ENCODE measurements at places on chromosomes 12 and 14.

DNA sequence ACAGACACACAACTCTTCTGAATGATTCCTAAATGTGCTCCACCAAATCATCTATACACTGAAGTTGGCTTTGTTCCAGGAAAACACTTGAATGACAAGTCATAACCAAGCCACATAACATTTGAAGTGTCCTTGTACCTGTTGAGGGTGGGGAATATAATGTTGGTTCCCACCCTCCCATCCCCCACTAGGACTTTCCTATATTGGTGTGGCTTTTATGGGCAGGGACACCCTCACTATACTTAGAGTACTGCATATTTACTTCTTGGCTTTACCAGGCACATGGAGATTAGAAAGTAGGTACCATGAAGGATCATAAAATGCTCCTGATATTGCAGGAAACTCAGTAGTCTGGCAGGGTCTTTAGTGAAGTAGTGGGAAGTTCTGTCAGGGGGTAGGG is 9.7 kb upstream of the BHLHE41 start:
- no peak for DNase-seq

GRCh38 chr14:61330511-61330910 is 9.1 kb downstream of the PRKCH start:
- DNase-seq: no peak

DNA sequence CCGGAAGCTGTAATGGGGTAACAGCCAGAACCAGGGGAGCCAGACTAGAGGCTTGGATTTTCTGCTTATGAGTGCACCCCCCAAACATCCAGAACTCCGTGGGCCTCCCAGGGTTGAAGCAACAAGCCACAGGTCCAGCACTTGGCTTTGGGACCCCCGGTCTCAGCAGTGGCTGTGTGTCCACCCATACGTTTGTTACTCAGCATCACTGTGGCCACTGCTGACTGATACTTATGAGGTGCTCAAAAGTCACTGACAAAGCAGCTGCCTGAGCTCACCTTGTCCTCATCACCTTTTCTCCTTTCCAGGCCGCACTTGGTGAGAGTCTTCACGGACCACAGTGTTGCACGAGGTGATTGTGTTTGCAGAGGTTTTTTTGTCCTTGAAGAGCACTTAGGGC is 145.6 kb upstream of the RFLNA start:
- no peak for DNase-seq

DNA sequence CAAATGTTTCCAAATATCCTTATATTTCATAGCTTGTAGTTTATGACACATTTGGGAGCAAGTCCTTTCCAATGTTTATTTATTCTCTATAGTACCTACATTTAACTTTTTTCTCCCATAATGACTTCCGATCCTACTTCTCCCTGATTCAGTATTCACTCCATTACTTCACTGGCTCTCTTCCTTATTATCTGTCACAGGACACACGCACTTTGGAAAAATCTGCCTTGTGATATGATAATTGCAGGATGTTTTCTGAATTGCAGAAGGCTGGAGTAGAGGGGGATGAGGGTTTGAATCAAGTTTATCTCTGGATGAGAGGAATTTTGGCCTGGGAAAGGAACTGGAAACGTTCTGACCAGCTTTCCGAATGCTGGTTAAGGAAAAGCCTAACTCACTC is 75.0 kb downstream of the HMGA2 start:
- DNase-seq: no peak

DNA sequence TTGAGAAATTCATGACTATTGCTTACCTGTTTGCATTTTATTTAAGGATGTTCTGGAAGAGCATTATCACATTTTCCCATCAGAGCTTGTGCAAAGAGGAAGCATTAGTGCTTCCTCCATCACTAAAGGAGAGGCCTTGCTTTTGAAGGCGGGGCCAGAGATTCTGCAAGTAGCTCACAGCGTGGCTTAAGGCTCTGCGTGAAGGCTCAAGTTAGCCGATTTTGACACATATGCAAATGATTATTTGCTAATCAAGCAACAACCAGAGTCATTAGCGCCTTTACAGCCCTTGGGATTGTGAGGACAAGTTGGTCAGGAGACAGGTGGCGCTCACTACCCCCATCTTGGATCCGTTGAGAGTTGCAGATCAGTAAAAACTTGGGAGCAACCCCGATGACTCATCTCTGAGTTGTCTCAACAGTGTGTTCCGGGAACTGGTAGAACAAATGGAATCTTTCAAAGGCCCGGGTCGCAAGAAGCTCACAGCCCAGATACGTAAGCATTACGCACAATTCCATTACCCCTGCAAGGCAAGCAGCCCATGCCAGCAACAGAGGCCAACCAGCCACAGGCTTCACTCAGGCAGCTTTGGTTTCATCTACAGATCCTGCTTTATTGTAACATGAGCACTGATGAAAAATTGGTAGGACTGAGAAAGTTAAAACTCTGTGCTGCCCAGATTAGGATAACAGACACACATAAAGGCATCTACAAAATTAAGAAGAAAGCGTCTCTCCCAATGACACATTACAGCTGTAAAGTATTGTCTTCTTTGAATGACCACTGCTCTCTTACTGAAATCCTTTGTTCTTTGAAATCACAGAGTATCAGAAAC is 34.9 kb upstream of the SPTSSA start:
- no peak for DNase-seq

GRCh38 chr12:46383654-46384450 is 11.3 kb upstream of the SLC38A2 start:
- peak; percentile 52 for DNase-seq

- DNase-seq: no peak
Observed at GRCh38 chr12:24860546-24860945, 88.4 kb downstream of the BCAT1 start.

- no peak for DNase-seq
Observed at GRCh38 chr12:59927032-59927431, 331.2 kb downstream of the SLC16A7 start.

- peak; percentile 56 for DNase-seq
Observed at GRCh38 chr14:101665478-101666078, 95.9 kb upstream of the PPP2R5C start.
